ENCODE measurements at places on chromosomes 5 and 9. TPM values are rescaled to one million over a fixed set of nuclear protein-coding genes. Genes with fewer than 3 reads are reported as not detected.

PTGDS gene
- total RNA-seq: not detected

TBC1D2 gene
- total RNA-seq: 60.1 TPM

FAM13B gene
- total RNA-seq: 10.9 TPM

IRX2 gene
- 8.5 TPM for total RNA-seq

SMIM32 gene
- total RNA-seq: not detected

All from nasal cavity respiratory epithelium epithelial cell of viscerocranial mucosa (primary cell).